Occipital lobe (tissue), 3 donors: ENCODE measurements at places on chromosomes 7 and 10.
A peak's percentile ranks its signal among the peaks of the same experiment; 100 is the strongest.

DNA sequence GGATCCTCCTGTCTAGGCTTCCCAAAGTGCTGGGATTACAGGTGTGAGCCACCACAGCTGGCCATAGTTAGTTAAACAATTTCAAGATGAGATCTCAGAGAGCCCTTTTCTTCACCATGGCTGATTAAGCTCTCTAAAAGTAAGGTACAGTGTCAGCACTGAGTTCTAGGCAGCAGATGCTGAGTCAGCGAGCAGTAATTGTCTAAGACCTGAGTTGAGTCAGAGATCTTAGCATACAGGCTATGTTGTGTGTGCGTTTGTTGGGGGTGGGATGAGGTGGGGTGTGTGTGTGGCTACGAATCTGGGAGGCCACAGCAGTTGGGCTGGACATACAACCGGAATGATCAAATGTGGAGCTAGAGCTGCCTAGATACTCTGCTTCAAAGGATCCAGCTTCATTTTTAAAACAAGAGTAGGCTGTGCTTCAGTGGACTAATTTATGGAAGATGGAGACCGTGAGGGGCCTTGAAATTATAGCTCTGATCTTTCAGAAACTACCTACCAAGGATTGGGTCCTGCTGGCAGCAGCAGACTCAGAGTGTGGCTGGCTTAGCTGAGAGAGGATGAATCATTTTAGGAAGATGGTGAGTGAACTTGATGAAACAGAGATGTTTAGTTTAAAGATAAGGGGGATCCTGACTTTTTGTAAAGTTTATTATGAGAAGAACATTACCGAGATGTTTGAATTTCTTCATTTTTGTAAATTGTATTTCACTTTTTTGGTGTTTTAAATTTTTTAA lies 17.5 kb upstream of the MTPN start:
- no peak for DNase-seq

GRCh38 chr10:1377740-1378397 lies 321.7 kb downstream of the WDR37 start:
- DNase-seq = no peak

DNA sequence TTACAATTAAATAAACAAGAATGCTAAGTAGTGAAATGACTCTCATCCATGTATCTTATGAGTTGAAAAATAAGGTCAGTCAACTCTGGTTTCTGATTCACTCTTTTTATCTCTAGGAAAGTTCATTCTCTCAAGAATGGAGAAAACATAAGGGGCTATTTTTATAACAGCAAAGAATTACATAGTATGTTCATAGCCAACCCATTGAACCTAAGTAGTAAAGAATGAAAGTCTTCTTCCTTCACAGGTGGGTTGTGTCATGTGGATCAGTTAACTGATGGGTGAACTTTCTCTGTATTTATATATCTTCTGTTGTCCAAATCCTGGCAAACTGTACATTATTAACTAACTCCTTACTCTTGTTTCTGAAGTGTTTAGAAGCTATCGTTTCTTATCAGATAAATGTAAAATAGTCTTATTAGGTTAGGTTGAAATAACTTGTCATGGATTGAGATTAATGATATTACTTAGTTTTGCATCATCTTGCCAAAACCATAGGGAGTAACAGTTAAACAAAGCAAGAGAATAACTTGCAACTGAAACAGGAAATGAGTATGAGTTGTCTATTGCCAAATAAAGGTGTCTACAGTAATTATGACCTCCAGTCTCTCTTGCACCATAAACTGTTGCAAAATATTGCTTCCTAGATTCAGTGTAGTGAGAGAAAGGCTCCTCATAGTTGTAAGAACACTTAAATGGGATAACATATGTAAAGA lies 86.8 kb downstream of the ANKRD7 start:
- no peak for DNase-seq

DNA sequence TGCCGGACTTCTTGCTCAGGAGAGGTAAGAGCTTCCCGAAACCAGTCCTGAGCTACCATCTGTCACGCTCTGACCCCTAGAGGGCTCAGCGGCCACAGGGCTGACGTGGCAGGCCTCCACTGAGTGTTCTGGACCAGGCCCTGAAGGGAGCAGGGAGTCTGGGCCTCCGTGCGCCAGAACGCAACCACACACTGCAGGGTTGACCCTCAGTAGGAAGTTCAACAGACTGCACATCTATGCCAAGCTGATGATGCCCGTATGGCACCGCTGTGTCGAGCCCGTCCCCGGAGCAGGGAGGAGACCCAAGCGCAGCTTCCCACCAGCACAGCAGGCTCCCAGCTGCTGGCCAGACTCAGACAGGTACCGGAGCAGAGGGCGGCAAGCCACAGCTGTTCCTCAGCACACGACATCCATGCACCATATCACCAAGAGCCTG lies 39.2 kb downstream of the CAMK2B start:
- no peak for DNase-seq

DNA sequence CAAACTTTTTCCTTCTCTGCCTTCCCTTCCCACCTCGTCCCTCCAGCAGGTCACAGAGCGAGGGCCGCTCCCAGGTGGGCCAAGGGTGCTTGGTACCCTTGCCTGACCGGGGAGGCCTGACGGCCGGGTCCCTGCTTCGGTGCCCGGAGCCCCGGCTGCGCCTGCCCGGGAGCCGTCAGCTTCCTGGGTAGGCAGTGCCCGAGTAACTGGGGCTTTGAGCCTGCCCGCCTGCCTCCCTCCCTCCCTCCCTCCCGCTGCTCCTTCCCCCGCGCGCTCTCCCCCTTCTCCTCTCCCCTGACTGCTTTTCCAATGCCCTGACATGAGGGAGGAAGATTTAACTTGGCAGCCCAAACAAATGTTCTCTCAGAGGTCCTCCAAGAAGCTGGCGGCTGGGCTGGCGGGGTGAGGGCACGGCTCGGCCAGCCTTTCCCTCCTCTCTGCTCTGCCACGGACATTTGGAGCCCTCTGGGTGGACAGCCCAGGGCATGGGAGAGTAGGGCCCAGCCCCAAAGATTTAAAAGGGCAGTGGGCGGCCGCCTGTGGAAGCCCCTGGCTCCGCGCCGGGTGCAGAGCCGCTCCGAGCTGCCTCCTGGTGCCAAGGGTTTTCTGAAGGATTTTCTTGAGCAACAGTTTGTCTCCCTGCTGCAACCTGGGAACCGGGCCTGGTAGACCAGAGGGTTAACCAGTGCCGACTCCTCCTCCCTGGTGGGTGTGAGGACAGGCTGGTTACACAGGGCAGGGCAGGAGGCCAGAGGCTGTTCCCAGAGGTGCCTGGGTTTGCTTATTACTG lies 2.0 kb downstream of the ZMIZ1 start:
- peak; percentile 64 for DNase-seq

DNA sequence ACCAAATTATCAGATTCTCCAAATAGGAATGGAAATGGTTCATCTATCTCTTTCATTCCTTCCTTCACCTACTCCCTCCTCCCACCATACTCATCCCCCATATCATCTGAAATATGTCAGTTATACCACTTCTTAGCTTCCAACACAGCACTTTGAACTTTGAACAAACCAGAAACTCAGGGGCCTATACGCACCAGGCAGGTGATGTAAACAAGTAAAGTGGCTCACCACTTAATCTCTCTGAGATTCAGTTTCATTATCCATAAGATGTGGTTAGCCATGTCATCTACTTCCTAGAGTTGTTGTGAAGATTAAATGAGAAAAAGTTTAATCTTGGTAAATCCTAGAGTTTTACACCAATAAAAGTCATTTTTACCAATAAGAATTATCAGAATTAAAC lies 65.9 kb upstream of the LRRN3 start:
- DNase-seq = no peak

- peak; percentile 14 for DNase-seq
Observed at GRCh38 chr10:91883549-91884444, 25.5 kb downstream of the FGFBP3 start.

- no peak for DNase-seq
Observed at GRCh38 chr10:26969145-26969926, 108.6 kb upstream of the ABI1 start.

DNA sequence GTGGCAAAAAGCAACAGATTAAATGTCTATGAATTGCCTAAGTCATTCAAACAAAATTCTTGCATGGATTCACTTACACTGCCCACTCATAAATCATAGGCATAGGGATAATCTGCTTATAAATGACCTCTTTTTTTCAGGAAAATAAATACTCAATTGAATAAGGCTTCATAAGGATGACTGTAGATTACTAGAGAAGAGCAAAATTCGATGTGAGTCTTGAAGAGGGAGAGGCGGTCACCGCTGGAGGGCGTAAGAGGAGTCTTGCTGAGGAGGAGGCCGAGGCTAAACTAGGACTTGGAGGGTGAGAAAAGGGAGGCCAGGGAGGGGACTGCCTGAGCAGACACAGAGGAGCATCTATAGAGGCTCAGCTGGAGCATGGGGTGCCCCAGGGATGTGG lies 135.4 kb upstream of the RSU1 start:
- no peak for DNase-seq

DNA sequence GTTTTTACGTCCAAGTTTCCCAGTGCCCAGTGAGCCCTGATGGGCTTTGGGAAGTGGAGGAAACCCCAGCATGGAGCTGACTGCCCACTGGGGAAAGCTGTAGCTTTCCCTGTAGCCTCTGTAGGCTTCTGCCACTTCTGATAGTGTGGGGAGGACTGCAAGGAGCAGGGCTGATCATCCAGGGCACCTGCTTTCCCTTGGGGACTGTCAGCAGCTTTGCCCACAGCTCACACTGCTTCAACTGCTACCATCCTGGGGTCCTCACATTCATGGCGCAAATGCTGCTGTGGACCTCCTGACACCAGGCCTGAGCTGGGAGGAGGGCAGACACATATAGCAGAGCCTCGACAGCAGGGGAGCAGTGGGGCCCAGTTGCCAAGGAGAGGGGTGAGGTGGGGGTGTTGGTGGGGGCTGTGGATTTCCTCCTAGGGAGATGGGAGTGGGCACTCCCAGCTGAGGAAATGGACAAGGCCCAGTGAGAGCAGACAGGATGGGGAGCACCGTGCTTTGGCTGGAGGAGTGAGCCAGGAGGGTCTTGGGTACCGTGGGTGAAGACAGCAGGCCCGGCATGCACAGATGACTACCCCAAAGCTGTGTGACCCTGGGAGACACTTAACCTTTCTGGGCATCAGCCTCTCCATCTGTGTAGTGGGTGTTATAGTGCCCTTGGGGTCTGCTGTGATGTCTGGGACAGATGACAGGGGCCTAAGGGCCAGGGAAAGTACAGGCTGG lies 16.2 kb downstream of the RAMP3 start:
- DNase-seq = no peak

DNA sequence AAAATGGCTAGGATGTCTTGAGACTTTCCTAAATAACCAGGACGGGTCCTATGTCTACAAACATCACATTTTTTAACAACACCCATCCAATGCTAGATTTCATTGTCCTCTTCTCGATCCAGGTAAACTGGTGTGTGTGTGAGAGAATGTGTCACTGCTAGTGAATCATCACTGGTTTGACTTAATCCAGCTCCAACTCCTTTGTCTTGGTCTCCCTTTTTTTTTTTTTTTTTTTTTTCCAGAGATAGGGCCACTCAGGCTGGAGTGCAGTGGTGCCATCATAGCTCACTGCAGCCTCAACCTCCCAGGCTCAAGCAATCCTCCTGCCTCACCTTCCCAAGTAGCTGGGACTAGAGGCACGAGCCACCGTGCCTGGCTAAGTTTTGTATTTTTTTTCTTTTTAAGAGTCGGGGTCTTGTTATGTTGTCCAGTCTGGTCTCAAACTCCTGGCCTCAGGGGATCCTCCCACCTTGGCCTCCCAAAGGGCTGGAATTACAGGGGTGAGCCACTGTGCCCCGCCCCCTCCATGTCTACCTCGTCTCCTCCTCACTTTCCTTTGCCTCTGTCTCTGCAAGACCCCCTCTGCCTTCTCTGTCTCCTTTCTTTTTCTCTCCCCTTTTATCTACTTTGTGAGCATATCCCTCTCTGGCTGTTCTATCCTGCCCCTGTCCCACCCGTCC lies 2.2 kb upstream of the UFSP1 start:
- DNase-seq = no peak

GRCh38 chr10:28432210-28432676 lies 100.7 kb upstream of the WAC start:
- DNase-seq = peak; percentile 7
